Foreskin keratinocyte (primary cell): ENCODE measurements at places on chromosomes 11 and 22. TPM values are rescaled to one million over a fixed set of nuclear protein-coding genes. Genes with fewer than 3 reads are reported as not detected.

The CD3G gene
- total RNA-seq: not detected in 2 replicates

The HEPACAM gene
- not detected in 2 replicates for total RNA-seq

The POU2AF2 gene
- total RNA-seq: not detected in 2 replicates

The SHANK3 gene
- 3.7 and 4.0 TPM in 2 replicates for total RNA-seq

The GRK3 gene
- total RNA-seq: 10.0 and 12.2 TPM in 2 replicates

The TECTA gene
- total RNA-seq: 0.10 and 0.11 TPM in 2 replicates

The CREB3L1 gene
- 0.35 and 0.88 TPM in 2 replicates for total RNA-seq

The MAP6 gene
- total RNA-seq: 1.5 and 2.8 TPM in 2 replicates

The MPZL2 gene
- total RNA-seq: 50.1 and 62.0 TPM in 2 replicates

The PGM2L1 gene
- 2.6 and 4.1 TPM in 2 replicates for total RNA-seq

The FIBIN gene
- 0.21 and 0.41 TPM in 2 replicates for total RNA-seq

The CCDC188 gene
- total RNA-seq: not detected in 2 replicates

The SCGB2A2 gene
- not detected in 2 replicates for total RNA-seq

The TRPC6 gene
- total RNA-seq: 0.28 and 0.41 TPM in 2 replicates

The RFPL2 gene
- total RNA-seq: not detected in 2 replicates
